ENCODE measurements at places on chromosomes 5 and 9. TPM values are rescaled to one million over a fixed set of nuclear protein-coding genes. Genes with fewer than 3 reads are reported as not detected.

DNA sequence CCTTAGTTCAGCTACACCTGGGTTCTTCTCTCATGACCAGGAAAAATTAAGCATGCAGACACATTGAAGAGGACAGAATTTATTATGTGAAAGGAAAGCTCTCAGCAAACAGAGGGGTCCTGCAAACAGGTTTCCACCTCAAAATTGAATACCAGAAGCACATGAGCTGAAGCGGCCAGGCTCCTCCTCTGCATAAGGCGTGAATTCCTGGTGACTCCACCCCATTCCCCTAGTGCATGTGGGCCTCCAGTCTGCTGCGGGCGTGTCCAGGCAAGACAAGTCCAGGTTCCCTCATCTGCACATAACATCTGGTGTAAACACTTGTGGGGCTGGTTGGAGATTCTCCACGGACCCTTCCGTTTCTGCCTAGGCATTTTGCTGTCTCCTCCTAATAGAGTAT lies 1156.4 kb downstream of the FOXD4L5 start:
- DNase-seq = no peak

SLC26A2 gene
- 4.6 TPM for total RNA-seq

- DNase-seq = no peak
Observed at GRCh38 chr9:115157245-115157674, 39.3 kb upstream of the TNC start.

JAKMIP2 gene
- 2.4 TPM for total RNA-seq

DNA sequence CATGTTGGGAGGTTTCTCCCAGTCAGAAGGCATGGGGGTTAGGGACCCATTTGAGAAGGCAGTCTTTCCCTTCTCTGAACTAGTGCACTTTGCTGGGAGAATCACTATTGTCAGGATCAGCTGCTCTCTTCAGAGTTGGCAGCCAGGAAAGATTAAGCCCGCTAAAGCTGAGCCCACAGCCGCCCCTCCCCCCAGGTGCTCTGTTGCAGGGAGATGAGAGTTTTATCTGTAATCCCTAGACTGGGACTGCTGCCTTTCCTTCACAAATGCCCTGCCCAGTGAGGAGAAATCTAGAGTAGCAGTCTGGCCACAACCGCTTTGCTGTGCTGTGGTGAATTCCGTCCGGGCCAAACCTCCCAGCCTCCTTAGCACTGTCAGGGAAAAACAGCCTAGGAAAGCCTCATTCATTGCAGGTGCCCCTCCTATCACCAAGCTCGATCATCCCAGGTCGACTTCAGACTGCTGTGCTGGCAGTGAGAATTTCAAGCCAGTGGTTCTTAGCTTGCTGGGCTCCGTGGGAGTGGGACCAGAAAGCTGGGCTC lies 69.8 kb downstream of the CNTLN start:
- no peak for DNase-seq

DNLZ gene
- 28.6 TPM for total RNA-seq

DNA sequence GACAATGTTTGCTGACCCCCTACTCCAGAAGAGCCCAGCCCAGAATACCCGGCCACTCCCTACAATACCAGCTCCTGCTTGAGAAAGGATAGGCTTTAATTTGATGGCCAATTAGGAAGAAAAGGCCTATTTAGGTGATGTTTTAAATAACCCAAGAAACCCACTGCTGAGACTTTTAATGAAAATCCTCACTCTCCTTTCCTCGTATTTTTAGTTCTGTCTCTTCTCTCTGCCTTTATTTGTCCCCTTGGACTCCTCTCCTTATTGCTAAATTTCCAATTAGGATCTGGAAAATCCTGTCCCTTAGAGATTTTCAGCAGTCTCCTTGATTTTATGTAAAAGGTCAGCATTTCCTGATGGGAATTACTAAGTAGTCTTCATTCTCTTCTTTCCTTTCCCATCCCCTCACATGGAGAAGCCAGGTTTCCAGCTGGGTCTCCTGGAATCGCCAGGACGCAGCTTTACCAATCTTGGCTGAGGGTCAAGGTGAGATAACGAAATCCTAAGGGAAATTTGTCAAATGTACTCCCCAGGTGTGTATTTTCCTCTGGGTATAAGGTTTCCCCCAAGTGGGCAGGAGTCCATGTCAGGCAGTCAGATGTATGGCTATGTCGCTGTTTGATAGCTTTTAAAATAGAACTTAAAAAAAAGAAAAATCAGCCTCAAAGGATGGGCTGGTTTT lies 11.7 kb downstream of the STC2 start:
- DNase-seq = no peak

DNA sequence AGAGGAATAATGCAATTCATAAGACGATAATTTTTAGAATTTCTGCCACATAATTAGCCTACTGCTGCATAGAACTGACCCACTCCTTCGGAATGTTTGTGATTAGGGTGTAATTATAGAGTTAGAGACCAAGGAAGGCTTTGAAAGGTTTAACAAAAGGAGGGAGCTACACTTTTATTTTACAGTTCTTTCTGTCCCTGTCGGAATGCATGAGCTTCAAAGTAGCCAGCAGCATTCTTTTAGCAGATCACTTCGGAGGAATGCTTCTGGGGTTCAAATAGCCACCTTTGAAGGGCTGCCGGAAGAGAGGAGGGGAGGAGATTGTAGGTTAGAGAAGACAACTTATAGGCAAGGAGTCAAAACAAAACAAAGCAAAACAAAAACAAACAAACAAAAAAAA lies 168.1 kb downstream of the GRIA1 start:
- DNase-seq = no peak

DNA sequence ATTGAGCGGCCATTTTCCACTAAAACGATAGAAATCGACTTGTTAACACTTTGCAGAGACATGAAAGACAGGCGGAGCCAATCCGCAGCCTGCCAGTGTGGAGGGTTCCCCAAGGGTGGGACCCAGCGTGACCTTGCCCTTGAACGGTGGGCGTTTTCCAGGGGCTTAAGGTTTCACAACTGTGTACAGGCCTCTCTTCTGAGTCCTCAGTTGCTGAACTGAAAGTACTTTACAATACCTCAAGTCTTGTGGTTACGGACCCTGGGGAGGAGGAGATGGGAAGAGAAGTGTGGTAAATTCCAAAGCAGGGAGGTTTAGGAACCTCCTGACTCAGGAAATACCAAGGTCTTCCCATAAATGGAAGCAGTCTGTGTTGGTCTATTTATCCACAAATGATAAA lies 68.2 kb upstream of the CKMT2 start:
- DNase-seq = no peak

GRCh38 chr9:89776795-89777525 lies 172.1 kb downstream of the GADD45G start:
- no peak for DNase-seq

C5orf63 gene
- total RNA-seq = 5.6 TPM

DNA sequence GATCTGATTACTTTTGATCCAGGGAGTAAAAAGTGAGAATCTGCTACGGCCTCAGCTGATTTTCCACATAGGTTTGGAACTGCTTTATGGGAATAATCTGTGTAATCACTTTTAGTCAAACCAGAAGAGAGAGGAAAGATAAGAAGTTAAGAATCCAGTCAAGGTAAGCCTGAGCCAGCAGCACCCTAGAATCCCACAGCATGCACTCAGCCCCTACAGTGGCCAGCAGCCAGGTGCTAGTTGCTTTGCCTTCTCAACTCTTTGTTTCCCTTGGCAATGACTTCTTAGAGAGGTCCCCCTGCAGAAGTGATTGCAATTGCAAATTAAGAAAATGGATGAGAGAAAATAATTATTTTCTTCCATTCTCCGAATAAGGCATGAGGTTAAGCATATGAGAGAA lies 59.7 kb upstream of the TMED7 start:
- DNase-seq = no peak

- no peak for DNase-seq
Observed at GRCh38 chr5:156329171-156329611, 2.2 kb downstream of the SGCD start.

FOXD4L4 gene
- not detected for total RNA-seq

LHX6 gene
- total RNA-seq = not detected

GRCh38 chr9:131733541-131734061 lies 6.3 kb downstream of the RAPGEF1 start:
- peak; percentile 32 for DNase-seq

GPSM1 gene
- total RNA-seq = 10.8 TPM

CD274 gene
- 6.7 TPM for total RNA-seq

GRCh38 chr9:111731928-111732327 lies 62.8 kb downstream of the SHOC1 start:
- DNase-seq = no peak

- no peak for DNase-seq
Observed at GRCh38 chr5:122053181-122054109, 24.6 kb downstream of the LOX start.

- DNase-seq = no peak
Observed at GRCh38 chr9:12809720-12810119, 34.9 kb downstream of the LURAP1L start.

BNC2 gene
- total RNA-seq = not detected

DNA sequence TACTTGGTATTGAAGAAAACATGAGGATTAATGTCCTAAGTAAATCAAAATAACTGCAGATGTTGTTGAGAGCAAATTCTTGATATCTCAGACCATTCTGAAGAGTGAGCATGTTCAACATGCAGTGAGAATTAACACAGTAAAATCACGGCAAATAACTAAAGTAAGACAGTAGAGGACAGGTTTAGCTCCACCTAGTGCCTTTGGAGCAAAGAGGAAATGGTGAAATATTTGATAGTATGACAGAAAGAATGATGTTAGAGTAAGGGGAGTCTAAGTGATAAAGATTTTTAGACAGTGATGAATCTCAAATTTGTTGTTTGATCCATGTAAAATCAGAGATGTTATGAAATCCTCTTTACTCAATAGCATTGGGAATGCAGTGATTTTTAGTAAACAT lies 424.2 kb downstream of the TMEM161B start:
- no peak for DNase-seq

DNA sequence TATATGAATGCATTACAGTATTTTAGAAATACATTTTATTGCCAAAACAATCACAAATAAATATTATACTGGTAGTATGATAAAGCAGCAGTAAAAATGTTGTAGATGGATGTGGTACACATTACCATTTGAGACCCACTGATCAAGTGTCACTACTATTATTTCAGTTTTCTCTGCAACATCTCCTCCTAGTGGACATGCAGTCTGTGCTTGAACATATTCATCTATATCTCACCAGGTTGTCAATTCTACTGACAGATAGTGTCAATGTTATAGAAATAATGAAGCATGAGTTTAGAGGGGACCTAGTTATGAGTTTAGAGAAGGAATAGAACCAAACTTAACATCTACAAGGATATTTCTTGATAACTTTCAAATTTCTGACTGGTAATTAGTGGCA lies 39.2 kb upstream of the ELOVL7 start:
- DNase-seq = no peak

DNA sequence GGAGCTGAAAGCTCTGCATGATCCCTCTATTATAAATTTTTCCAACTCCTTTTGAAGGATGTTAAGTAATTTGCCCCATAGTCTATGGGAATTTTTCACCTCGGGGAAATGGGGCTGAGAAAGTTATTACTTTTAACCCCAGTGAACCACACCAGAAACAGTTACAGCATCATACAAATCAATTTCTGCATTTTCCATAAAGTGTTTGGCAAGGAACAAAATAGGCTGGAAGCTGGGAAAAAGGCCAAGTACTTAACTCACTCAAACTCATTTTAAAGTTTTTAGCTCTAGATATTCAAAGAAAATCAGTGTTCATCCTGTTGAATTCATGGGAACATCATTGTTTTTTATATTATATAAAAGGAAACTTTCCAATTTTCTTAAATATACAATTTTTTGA lies 160.9 kb downstream of the SH3GL2 start:
- no peak for DNase-seq

All from T-helper 17 cell (primary cell).